Anterior cingulate cortex (tissue), 58 donors: ENCODE measurements at places on chromosomes 2 and 18.

DNA sequence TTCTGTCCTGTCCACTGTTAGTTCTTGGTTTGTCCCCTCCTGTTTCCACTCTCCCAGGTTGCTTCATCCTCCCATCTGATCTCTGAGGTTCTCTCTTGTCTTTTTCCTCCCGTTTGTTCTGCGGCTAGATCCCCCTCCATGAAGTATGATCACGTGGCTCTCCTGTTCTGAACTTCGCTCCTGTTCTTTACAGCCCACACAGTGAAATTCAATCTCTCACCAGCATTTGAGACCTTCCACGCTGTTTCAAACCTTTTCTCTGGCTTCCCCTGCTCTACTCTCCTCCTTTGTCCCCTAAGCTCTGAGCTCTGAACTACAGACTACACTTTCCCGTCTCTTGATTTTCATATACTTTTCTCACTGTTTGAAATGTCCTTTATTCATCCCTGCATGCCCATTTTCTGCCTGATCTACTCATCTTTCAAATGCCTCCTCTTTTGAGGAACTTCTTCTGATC is 83.5 kb downstream of the OSBPL6 start:
- DNase-seq, result no peak

GRCh38 chr18:73660931-73661856 is 486.4 kb downstream of the FBXO15 start:
- DNase-seq, result no peak

DNA sequence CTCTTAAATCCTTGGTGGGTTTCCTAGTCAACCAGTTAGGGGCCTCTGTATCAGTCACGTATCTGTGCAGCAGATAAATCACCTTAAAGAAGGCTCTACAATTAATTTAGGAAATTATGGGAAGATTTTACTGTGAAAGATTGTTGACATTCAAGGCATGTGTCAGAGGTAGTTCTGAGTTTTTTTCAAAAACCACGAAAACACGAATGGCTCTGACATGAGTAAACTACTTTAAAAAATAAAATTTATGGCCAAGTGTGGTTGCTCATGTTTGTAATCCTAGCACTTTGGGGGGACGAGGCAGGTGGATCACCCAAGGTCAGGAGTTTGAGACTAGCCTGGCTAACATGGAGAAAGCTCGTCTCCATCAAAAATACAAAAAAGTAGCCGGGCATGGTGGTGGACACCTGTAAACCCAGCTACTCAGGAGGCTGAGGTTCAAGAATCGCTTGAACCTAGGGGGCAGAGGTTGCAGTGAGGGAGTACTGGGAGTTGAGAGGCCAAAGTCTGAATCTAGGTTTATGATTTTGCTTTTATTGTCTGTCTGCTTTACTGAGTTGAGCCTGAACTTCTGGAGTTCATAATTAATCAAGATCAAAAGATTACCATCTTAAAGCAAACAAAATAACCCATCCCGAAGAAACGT is 77.1 kb downstream of the SPRED2 start:
- no peak for DNase-seq

GRCh38 chr2:144489315-144489916 is 30.5 kb downstream of the ZEB2 start:
- DNase-seq, result no peak

- DNase-seq, result no peak
These were observed 109.8 kb upstream of the LMAN1 start for GRCh38 chr18:59468821-59469220.
